ENCODE measurements at places on chromosomes 1 and 21. TPM values are rescaled to one million over a fixed set of nuclear protein-coding genes. Genes with fewer than 3 reads are reported as not detected.

The F13B gene
- total RNA-seq: not detected

The MAPKAPK2 gene
- 51.4 TPM for total RNA-seq

The NOC2L gene
- 139 TPM for total RNA-seq

The CACNA1S gene
- not detected for total RNA-seq

The SERTAD4 gene
- not detected for total RNA-seq

The ANKRD65 gene
- not detected for total RNA-seq

The PLXNA2 gene
- 0.13 TPM for total RNA-seq

The LBR gene
- 156 TPM for total RNA-seq

The AGMAT gene
- total RNA-seq: 21.6 TPM
